ENCODE measurements at places on chromosomes 5 and 9.

GRCh38 chr5:1449081-1449630, 3.9 kb upstream of the SLC6A3 start:
- no peak for DNase-seq

DNA sequence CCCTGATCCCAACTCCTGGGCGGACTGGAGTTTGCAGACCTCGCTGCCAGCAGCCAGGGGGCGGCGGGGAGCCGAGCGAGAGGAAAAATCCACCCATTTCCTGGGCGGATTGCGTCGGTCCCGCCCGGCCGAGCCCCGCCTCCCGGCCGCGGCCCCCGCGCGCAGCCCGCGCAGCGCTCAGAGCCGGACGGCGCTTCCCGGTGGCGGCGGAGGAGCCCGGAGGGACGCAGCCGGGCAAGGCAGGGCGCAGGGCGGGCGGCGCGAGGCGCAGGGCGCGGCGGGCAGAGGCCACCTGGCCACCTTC, at the start of gene OLFM1:
OLFM1 (plus strand) TSS at position 180 of the 304 bp plus-strand sequence. CDS start 322 bp downstream, outside the sequence.
- no peak for DNase-seq

- no peak for DNase-seq
These were observed 23.6 kb downstream of the OLFML2A start for GRCh38 chr9:124800306-124801259.

DNA sequence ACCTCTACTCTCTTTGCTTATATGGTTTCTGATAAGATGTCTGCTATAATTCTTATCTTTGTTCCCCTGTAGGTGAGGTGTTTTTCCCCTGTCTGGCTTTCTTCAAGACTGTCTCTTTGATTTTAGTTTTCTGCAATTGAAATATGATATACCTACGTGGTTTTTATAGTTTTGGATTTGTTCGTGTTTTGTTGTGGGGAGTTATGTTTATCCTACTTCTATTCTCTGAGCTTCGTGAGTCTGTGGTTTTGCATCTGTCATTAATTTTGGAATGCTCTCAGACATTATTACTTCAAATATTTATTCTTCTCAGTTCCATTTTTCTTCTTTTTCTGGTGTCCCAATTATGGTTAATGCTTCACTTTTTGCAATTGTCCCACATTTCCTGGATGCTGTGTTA, 521.3 kb downstream of the KCTD16 start:
- DNase-seq = no peak

DNA sequence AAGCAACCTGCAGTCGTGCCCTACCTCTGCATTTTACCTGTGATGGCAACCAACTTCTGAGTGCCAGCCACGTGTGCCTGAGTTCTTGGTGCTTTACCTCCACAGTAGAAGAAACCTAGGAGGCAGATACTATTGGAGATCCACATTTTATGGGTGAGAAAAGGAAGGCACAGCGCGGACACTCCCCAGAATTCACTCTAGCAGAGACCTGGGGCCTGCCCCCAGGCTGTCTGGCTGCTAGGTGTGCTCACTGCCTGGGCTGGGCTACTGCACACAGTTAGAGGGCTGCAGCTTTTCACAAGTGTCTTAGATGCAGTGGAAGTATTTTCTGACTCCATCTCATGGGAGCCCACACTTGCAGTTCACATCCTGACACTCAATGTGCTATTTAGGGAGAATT, 598.8 kb upstream of the ADAMTS16 start:
- DNase-seq = no peak

DNA sequence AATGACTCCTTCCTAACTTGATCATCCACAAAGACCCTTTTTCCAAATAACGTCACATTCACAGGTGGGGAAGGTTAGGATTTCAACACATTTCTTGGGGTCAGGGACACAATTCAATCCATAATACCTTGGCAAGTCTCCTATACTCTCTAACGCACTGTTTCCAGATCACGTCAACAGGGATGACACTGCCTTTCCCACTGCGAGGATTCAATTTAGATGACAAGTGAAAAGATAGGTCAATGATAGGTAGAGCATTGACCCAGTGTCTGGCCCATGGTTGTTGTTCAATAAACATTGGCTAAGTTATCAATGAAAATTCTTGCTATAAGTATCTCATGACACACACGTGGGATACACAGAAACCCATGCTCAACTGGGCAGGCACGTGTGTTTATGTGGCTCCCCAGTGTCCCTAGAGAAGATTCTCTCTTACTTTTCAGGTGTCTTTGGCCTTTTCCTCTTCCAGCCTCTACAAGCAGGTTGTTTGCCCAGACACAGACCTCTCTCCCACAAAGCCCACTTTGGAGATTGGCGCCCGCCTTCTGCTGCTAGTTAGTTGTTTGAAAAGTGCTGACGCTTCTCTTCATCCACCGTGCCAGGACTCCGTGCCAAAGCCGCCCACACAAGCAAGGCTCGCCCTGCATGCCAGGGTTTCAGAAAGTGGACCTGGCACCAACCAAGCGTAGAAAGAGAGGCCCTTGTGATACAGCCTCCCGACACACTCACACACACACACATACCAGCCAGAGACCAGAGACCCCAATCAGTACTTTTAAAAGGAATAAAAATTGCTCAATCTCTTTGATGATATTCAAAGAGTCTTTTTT, 594.5 kb downstream of the BNC2 start:
- DNase-seq = no peak

DNA sequence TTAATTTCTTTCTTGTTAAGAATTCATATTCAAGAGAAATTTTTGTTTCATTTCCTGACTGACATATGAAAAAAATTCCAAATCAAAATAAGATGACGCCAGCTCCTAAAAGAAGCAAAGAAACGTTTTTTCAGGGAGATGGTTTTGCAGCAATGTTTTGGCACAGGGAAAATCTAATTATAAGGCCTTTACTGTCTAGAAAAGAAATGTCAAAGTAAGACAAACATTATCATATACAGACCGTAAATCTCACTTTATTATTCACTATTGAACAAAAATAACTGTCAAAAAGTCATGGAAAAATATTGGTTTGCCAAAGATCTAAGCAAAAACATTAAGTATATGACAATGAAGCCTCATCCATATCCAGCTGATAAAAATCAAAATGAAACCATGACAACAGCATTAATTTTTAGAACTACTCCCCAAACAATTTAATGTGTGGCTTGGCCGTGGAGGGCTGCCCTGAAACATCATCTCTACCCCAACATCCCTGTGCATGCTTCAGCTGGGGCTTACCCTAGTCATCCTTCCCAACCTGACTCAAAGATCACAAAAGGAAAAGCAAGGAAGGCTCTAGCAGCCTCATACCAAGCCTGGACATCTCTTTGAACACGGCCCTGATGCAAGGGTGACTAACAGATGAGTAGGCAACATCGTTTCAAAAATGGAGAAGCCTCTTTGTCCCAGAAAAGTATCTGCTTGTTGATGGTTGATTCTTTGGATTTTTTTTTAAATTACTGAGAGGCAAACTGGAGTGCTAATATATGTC, 95.6 kb downstream of the ARSB start:
- no peak for DNase-seq

DNA sequence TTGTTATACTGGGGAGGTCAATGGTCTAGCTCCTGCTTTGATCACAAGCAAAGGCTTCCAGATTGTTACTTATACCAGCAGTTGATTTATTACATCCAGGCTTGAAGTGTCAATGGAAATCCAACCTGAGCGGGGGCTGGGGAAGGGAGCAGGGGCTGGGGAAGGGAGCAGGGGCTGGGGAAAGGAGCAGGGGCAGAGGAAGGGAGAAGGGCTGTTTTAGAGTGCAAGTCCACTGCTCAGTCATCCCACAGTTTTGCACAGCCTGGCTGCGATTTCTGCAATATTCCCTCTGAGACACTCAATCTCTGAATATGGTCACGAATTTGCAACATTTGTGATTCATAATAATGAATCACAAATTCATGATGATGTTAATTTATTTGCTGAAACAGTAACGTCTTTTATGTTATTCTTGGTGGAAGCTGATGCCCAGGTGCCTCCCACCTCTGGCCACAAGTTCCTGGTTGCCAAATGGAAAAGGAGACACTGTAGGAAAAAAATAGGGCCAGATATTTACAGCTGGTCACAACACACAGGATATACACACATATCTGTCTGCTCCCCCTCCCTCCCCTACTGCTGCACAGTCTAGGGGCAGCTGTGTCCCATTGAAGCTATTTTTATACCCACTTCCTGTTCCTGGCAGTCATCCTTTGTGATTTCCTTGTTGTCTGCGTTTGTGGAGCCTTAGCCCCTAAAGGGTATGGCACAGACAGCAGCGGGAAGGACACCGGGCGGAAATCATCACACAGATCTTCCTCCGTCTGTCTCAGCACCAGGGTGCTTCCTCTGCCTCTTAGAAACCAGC, 325.1 kb downstream of the GADD45G start:
- DNase-seq = no peak

- no peak for DNase-seq
These were observed 1528.6 kb downstream of the EFNA5 start for GRCh38 chr5:106142116-106142515.

DNA sequence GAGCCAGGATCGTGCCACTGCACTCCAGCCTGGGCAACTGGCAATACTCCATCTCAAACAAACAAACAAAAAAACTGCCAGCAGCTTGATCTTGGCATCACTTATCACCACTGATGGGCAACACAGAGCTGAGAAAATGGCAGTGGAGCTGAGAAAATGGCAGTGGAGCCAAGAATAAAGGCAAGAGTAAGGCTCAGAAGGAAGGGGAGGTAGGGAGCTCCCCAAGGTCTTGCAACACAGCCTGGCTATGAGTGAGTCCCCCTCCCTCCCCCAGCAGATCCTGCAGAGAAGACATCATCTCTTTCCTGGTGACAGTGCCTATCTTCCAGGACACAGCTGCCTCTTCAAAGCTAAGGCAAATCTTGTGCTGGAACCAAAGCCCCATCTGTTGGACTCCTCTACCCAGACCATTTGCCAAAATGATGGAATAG, 70.3 kb downstream of the UGCG start:
- no peak for DNase-seq

DNA sequence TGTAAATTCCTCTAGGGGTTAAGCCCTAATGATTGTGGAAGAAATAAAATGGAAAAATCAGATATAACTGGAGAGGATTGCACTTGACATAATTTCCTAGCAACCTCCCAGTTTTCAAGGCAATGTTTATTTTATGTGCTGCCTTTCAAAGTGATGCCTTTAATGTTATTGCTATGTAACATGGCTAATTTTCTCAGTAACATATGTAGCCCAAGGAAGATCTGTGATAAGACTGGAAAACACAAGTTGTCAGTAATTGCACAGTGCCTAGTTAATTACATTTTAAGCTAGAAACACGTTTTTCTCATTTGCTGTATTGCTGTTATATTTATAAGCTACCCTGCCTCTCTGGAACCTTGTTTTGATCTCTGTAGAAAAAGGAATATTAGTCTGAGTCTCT, 49.2 kb upstream of the KCNN2 start:
- DNase-seq = no peak

DNA sequence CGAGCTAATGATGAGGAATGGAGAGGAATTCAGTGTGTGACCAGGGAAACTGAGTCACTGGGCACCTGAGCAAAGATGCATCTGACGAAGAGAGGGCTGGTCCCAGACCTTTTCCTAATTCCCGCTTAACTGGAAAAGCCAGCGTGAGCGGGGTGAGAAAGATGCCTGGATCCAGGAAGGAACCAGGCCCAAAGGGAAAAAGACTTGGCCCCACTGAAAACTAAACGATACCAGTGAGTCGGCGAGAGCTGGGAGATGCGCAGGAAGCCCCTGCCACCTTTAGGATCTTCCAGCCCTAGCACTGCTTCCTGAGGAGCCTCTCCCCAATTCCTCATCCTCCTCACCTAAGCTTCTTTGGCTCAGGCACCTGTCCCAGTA, 499 bp upstream of the FCHSD1 start:
- DNase-seq = no peak

DNA sequence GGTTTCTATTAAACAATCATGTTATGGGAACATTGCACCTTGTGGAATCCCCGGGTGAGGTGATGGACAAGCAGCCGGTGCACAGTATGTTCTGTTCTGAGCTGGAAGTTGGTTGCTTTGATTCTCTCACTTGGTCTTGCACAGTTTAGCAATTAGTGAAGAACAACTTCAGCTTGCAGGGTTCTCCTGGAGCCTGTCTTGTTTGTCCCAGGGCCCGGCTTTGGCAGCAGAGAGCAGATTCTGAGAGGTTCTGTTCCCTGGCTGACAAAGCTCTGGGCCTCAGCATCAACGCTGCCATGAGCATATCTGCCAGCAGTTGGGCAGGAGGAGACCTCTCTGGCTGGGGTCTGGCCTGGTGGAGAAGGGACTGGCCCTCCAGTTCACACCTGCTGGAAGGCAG, 16.9 kb downstream of the GADD45G start:
- no peak for DNase-seq

- DNase-seq = no peak
These were observed 147.1 kb downstream of the ERCC6L2 start for GRCh38 chr9:96022445-96023051.

DNA sequence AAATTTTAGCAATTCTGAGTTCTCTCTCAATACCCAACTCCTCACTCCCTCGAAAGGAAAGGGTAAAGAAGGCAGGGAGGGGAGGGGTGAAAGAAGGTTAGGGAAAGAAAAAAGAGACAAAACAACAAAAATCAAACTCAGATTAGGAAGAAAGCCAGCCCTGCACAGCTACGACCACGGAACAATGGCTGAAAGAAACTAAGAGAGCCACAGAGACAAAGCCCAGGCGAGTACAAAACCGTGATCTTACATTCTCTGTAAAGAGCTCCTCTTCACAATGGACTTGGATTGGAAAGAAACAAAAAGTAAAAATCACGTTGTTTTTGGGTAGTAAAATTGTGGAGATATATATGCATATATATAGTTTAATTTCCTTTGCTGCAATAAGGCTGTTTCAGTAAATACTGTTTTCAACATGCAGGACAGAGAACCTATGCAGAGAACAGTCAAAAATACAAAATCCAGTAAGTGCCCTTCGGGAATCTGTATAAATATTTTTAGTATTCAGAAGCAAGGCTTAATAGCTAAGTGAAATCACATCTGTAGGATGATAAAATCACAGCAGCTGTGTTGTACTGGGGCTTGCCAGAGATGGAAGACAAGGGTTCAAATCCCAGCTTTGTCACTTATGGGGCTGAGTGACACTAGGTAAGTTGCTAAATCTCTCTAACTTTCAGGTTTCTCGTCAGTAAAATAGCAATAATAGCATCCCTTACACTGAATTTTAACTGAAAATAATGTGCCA, 16.9 kb downstream of the PSMB7 start:
- DNase-seq = no peak

GRCh38 chr5:68264024-68264956, 48.7 kb downstream of the PIK3R1 start:
- DNase-seq = no peak

- no peak for DNase-seq
These were observed 35.9 kb upstream of the POC5 start for GRCh38 chr5:75753182-75753581.

- DNase-seq = no peak
These were observed 90.3 kb downstream of the MACROH2A1 start for GRCh38 chr5:135308752-135309151.

- DNase-seq = no peak
These were observed 89.5 kb downstream of the UGCG start for GRCh38 chr9:111986035-111986556.

DNA sequence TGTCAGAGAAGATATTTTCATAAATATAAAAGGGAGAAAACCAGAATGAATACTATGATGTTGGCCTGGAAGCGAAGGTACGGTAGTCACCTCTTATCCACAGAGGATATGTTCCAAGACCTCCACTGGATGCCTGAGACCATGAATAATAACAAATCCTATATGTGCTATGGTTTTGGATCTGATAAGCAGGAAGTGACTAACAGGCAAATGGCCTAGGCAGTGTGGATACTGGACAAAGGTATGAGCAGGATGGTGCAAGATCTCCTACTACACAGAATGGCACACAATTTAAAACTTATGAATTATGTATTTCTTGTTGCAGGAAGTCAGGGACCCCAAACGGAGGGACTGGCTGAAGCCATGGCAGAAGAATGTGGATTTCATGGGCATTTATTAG, 48.2 kb downstream of the ADAMTS12 start:
- no peak for DNase-seq

Measured in stimulated activated CD4-positive, alpha-beta T cell treated with anti-CD3 and anti-CD28 coated beads, Interleukin-1b, Interleukin-23, amount 100 ng/mL, for 1 hour (primary cell).